ENCODE measurements at places on chromosomes 16 and 17.

GRCh38 chr16:2385190-2385836 lies 43.9 kb upstream of the CCNF start:
- no peak for DNase-seq

GRCh38 chr16:85148931-85149330 lies 36.7 kb upstream of the CIBAR2 start:
- no peak for DNase-seq

DNA sequence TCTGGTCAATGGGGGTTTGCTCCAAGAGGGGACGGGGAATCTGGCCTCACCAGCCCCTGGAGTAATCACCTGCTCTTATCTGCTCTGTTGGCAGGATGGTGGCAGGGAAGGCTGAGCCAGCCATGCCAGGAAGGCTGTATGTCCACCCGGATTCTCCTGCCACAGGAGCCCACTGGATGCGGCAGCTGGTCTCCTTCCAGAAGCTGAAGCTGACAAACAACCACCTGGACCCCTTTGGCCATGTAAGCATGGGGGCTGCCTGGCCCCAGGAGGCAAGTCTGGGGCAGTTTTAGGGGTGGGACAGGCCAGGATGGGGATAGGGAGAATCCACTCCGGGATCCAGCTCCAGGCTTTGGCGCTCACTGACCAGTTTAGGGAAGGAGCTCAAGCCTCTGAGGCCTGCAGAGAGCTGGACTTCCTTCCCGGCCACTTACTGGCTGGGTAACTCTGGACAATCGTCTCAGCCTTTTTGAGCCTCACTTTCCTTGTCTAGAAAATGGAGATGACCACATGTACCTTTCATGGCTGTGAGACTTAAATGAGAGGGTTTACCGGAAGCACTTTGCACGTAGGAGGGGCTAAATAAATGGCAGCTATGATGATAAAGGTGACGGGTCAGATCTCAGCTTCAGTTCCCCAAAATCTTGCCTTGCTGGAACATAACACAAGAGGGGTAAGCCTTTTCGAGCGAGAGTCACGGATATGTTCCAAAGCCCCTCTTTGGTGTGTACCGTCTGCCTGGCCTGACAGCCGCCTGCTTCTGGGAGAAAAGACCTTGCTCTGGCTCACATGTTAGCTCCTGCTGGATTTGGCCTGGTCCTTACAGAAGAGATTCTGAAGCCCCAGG lies 15.4 kb downstream of the TBX4 start:
- peak; percentile 57 for DNase-seq

- no peak for DNase-seq
These were observed 31.3 kb upstream of the KPNB1 start for GRCh38 chr17:47618410-47618809.

- no peak for DNase-seq
These were observed 279.5 kb upstream of the ASIC2 start for GRCh38 chr17:33572615-33573014.

DNA sequence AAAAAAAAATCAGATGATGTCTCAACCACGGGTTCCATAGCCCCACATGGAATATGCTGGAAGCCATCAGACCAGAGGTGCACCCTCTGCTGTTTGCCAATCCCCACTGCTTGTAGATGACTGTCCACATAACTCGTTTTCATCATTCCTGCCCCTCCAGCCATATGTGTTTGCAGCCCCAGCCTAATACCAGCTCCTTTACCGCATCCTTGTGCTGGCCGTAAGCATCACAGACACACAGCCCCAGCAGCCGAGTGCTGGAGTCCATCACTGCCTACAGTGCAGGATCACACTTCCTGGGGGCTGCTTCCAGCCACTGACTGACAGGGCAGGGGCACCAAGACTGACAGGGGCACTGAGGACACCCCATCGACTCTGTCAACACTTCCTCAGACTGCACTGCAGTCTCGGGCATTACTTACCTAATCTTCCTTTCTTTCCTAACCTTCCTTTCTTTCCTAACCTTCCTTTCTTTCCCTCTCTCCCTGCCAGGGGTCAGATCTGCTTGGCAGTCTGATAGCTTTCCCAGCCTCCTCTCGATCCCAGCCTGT lies 5.0 kb downstream of the RCVRN start:
- DNase-seq = peak; percentile 43

DNA sequence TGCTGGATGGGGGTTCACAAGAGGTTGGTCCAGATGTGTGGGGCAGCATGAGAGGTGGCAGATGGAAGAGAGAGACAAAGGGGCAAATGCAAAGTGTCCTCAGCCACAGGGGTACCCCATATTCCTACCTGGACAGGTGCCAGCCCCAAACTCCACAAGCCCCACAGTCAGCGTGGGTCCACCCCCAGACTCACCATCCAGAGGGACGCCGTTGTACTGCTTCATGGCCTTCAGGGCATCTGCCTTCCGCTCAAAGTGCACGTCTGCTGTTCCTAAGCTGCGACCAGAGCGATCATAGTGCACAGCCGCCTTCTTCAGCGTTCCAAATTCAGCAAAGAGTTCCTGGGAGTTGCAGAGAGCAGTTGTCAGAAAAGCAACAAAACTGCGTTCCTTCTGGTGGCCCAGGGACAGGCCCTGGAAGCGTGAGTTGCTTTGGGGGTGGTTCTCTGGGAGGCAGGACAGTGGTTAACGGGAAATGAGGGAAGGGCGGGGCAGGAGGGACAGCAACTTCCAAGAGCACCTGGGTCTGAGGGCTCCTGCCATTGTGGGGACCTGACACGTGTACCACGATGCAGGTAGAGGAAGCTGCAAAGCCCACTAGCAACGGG lies 2.3 kb downstream of the ALYREF start:
- DNase-seq = no peak

GRCh38 chr17:69717214-69717613 lies 302.7 kb downstream of the MAP2K6 start:
- DNase-seq = no peak

DNA sequence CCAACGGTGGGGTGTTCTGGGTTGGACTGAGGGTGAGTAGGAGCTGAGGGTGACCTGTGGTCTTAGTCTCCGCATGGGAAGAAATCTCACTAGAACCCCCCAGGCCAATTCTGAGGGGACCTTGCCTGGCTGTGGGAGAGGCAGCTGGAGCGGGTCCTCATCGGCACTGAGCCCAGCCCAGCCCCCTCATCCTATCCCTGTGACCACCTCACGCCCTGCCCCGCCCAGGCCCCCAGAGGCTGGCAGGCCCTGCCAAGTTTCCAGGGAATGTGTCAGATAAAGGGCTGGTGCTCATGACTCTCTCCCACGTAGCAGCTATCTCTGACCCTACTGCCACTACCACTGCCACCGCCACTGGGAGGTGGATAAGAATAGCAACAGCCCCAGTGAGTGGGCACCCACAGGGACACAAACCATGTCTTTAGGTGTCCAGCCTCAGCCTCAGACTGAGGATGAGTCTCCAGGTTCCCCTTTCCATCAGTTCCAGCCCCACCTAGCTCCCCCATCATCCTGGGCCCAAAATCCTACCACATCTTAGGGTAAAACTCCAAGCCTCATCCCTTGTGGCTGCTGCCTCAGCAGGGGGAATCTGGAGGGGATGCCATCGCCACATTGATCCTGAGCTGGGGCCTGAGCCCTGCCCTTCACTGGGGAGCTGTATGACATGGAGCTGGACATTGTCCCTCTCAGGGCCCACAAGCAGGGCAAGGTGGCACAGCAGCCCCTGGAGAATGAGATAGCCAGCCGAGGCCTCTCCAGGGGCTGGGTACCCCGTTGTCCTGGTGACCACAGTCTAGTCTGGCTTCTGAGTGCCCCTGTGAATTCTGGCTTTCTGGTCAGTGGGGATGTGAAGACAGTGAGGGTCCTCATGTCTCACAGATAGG lies 14.9 kb downstream of the CDH16 start:
- no peak for DNase-seq

DNA sequence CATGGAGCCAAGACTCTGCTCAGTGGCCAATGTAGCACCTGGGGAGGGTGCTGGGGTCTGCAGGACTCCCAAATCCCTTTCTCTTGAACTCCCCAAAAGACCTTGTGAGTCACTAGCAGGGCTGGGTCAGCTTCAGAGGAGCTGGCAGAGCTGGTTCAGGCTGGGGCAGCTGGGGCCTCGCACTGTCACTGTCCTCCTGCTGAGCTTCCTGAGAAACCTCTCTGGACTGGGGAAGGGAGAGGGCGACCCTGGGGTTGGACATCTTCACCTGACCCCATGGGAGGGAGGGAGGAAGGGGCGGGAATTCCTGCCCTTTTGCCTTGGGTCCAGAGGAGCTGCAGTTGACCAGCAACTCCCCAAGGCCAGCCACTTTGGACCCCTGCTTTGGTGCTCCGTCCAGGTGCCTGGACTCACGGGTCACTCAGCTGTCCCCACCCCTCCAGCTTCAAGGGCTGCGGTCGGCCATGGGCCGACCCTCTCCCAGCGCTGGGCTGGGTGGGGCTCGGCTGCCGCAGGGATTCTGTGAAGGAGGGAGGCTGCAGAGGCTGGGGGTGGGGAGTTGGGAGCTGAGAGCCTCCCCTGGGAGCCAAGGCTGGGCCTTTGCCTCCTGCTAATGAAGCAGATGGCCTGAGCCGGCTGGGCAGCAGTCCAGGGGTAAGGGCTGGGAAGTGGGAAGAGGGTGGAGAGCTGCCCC lies 9.2 kb downstream of the FMNL1 start:
- no peak for DNase-seq

DNA sequence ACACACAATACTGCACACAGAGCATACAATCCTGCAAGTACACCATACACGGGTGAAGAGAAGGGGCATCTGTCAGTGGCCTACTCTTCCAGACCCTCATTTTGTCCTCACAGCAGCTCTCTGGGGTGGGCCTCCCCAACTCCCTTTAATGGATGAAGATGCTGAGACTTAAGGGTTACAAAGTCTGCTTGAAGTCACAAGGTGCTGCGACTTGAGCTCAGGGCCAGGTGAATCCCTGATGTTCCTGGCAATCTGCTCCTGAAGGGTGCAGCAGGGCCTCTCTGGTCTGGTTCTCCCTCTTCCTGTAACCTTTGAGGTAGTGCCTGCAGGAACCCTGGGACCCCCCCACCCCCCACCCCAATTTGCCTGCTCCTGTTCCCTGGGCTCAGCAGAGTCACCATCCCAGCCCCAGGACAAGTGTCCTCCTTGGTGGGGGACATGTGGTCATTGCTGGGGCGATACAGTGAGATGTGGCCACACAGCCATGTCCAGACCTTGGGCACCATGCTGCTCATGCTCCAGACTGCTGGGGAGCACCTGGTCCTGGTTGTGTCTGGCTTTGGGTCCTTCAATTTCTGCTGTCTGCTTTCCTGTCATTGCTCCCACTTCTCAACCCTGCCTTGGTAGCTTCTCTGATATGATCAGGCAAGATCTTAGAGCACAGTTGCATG lies 107.5 kb downstream of the METRNL start:
- DNase-seq = peak; percentile 40

GRCh38 chr16:13896543-13897182 lies 23.3 kb upstream of the ERCC4 start:
- DNase-seq = no peak

GRCh38 chr17:44334727-44335126 lies 10.1 kb upstream of the SLC25A39 start:
- DNase-seq = no peak

GRCh38 chr17:1736348-1737281 lies 6.1 kb upstream of the SERPINF2 start:
- peak; percentile 85 for DNase-seq

GRCh38 chr16:10941127-10941933 lies 938 bp downstream of the DEXI start:
- no peak for DNase-seq

GRCh38 chr17:19495828-19496528 lies 37.7 kb upstream of the SLC47A1 start:
- DNase-seq = peak; percentile 38

DNA sequence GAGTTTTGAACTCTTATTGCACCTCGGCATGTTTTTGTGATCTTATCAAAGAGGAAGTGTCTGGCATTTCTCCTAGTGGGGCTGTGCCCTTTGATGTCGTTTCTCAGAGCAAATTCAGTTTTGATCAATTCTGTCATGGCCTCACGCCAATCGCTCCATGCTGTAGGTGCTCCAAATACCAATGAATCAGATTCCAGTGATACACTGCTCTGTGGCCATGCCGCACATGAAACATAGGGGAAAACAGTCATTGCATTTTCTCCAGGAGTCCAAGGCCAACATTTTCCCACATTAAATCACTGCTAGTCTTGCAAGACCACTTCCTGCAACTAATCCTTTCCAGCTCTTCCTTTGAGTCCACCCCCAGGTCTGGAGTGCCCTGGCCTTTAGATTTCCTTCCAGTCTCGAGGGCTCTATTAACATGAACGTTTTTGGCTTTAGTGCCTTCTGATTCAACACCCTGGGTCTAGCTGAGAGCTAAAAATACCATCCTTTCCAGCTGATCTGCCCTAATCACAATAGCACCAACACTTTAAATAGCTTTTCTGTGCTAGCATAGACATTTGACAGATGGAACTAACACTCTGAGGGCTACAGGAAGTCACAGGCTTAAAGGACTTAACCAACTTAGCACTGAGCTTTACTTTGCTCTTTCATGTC lies 18.2 kb upstream of the RASL10B start:
- DNase-seq = no peak

DNA sequence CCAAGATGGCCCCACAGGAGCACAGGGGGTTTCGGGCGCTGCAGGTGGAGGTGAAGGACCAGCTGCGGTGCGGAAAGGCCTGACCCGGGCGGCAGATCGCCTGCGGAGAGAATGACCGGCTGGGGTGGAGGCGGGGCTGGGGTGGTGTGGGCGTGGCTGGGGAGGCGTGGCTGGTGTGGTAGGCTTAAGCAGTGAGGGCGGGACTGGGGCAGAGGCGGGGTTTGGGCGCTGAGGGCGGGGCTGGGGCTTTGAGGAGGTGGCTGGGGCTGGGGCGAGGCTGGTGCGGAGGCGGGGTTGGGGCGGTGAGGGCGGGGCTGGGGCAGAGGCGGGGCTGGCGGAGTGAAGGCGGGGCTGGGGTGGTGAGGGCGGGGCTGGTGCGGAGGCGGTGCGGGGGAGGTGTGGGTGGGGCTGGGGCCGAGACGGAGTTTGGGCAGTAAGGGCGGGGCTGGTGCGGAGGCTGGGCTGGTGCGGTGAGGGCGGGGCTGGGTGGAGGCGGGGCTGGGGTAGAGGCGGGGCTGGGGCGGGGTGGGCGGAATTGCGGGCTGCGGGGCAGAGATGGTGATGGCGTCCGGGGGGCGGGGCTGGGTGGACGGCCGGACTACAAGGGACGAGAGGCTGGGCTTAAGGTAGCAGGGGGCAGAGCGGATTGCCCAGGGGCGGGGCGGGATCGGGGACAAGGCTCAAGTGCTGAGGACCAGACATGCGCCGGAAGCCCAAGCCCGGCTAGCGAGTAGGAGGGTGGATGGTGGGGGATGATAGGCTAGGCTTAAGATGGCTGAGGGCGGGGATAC lies 9.9 kb upstream of the GSDMA start:
- peak; percentile 99 for DNase-seq

- DNase-seq = no peak
These were observed 96.7 kb upstream of the CDH5 start for GRCh38 chr16:66269617-66270332.

DNA sequence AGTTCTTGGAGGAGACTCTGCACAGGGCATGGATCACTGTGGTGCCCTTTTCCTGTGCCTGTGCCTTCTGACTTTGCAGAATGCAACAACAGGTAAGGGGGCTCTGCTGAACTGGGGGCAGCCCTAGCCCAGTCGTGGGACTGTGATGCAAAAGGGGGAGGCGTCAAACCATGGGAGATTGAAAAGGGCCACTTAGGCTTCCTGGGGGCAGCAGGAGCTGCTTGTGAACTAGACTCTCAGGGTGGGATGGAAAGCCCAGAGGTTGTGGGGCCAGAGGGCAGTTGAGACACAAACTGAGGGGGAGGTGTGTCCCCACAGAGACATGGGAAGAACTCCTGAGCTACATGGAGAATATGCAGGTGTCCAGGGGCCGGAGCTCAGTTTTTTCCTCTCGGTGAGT lies 19.6 kb downstream of the ADGRG5 start:
- DNase-seq = no peak

GRCh38 chr16:57607676-57608461 lies 20.6 kb upstream of the ADGRG1 start:
- DNase-seq = no peak
